Activated CD8-positive, alpha-beta memory T cell treated with anti-CD3 and anti-CD28 coated beads for 1 hour (primary cell): ENCODE measurements at places on chromosomes 6 and 20.
A peak's percentile ranks its signal among the peaks of the same experiment; 100 is the strongest.

DNA sequence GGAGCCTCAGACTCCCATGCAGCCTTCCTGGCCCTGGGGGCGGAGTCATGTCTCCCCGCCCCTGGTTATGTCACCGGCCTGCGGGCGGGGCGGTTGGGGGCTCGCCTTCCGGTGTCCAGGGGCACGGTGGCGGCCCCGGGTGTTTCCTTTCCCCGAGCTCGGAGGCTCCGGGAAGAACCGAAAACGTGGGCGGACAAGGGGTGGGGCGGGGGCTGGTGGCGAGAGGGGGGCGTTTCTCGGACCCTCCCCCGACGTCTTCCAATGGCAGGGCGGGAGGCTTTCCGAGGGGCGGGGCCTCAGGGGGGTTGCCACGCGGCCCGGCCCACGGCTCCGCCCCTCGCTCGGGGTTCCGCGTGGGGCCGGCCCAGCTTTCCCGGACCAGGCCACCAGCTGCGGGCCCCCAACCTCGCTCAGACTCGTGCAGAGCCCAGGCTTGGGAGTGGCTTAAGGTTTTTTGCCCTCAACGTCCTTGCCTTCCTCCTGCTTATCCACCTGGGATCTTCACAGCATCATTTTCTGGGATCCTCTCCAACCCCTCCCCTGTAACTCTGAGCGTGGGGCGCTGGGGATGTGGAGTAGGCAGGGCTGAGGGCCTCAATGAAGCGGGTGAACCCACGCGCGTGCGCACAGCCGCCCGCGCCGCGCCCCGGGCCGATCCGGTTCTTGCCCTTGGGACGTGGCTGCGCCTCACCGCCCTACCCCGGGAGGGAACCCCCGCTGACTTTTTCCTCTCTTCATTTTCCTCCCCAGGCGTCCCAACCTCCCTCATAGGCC, 2.1 kb upstream of the NRN1 start:
- no peak for DNase-seq

DNA sequence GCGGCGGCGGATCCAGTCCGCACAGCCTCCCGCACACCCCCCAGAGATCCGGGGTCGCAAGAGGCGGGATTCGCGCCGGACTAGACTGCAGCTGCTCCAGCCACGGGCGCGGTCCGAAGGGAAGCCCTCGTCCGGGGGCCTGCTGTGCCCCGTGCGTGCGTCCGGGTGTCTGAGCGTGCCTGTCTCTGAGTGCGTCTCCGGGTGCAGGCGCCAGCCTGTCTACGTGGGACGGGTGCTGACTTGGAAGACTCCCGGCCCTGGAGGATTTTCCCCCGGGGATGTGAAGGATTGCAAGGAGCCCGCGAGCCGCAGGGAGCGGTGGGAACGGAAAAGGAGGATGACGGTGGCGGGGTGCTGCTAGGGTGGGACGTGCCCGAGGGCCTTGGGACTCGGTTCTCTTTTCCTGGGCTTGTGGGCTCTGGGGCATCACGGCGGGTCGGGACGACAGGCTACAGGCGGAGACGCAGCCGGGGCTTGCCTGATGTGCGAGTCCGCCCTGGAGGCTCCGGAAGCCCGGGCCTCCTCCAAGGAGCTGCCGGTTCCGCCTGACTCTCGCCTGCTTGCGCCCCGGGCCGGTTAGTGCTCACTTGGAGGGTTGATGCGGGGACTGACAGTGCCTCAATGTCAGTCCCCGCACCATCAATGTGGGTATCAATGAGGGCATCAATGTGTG, 5.7 kb downstream of the MAFB start:
- DNase-seq: no peak

GRCh38 chr6:109455437-109456110, at the start of gene MICAL1:
MICAL1 (minus strand) TSS chr6:109455772; CDS start chr6:109454196, 1,576 bp downstream.
- DNase-seq: peak; percentile 54

DNA sequence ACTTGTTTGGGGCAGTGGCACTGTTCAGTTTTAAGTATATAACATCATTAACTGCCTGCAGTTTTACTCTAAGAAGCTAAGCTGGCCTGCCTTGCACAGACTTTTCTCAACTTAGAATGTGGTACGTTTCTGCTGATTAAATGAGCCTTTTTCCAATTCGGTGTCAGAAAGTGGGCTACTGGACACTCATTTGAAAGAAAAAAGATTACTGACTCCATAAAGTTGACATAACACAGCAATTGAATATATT, 2.1 kb downstream of the ZMYND8 start:
- DNase-seq: no peak

DNA sequence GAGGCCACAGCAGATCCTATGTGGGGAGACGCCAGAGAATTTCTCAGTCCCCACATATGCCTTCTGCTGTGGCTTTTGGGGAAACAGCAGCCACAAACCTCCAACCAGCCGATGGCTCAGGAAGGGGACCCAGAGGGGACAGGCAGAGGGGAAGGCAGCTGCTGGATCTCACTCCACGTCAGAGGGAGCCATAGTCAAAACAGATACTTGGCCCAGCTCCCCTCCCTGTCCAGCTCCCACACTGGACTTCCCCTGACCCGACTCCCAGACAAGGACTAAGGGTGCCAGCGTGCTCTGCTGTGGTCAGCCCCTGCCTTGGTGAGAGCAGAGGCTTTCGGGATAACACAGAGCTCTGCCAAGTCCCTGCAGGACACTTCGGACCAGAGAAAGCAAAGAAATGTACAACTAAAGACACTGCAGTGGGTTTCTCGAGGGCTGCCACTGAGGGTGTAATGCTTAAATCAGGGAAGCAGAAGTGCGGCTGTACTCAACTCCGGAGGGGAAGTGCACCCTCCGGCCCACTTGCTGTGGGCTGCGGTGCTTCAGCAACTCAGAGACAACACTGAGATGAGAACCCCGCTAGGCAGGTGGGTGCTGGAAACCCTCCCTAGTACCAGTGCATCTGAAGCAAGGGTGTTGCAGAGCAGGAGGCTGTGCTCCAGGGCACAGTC, 47.2 kb downstream of the RRBP1 start:
- no peak for DNase-seq

DNA sequence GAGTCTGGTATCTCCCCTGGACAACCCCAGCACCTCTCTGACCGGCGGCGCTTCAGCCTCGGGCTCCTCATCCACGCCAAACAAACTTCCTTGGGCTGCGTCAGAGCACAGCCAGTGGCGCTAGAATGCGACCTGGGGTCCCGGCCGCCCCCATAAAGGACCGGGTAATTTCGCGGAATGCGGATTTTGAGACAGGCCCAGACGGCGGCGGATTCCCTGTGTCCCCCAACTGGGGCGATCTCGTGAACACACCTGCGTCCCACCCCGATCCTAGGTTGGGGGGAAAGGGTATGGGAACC, 1.6 kb downstream of the FOXP4 start:
- no peak for DNase-seq
